Mammary epithelial cell (primary cell): ENCODE measurements at places on chromosomes 5 and 9. TPM values are rescaled to one million over a fixed set of nuclear protein-coding genes. Genes with fewer than 3 reads are reported as not detected.

DNA sequence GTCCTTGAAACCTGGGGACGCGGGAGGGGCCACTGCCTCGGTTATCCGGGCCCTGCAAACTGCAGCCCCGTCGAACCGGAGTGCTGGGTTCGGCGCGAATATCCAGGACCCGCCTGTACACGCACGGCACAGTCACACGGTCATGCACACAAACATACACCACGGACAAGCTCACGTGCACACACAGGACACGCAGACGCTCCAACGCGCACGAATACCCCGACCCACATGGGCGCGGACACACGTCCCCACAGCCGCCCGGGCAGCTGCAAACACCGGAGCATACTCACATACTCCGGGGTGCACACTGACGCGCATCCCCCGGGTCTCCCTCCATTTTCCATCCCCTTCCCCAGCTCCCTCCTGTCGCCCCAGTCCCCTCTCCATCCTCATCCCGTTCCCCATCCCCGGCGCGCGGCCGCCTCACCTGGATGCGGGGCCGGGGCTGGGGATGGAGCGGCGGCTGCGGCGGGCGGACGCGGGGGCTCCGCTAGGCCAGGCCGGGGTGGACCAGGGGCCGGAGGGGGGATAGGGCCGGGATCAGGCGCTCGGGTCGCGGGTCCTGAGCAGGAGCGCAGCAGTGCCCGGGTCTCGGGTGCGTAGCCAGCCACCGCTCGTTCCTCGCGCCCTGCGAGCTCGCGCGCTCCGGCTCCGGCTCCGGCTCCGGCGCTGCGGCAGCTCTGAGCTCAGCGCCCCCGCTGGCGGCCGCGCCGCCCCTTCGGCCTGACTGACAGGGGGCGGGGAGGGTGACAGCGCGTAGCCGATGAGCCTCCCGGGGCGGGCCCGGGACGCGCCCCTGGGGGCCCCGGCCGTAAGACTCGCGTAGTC, at the start of the genes EIF4E1B and SNCB:
Gene EIF4E1B, plus strand, starts transcription at position 823 of the 828 bp plus-strand sequence. CDS start 12,113 bp downstream, outside the sequence.
Gene SNCB, minus strand, starts transcription at position 682 of the 828 bp plus-strand sequence. CDS start 880 bp downstream, outside the sequence.
- peak; percentile 51 for DNase-seq

- peak; percentile 32 for DNase-seq
Measured at GRCh38 chr9:121598965-121599871, 52.2 kb upstream of the DAB2IP start.

GRCh38 chr5:173645437-173645807, 29.0 kb upstream of the BOD1 start:
- DNase-seq, result no peak

- DNase-seq, result no peak
Measured at GRCh38 chr5:67306965-67307607, 110.5 kb upstream of the CD180 start.

- DNase-seq, result no peak
Measured at GRCh38 chr9:89868100-89868499, 263.3 kb downstream of the GADD45G start.

The DRD1 gene
- not detected for polyA plus RNA-seq

DNA sequence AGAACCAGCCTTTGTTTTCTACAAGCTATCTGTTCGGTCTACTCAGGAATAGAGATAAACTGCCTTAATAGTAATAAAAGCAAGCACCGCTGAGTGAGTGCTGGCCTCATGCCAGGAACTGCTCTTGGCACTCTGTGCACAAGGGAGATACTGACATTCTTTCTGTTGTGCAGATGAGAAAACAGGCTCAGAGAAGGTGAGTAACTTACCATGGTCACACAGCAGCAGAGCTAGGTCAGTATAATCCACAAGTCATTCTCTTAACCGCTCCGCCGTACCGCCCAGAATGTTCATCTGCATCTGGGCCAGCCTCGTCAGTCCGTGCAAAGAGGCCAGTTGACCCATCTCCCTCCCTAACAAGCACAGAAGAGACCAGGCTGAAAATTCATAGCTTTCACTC, 27.4 kb downstream of the QRFP start:
- no peak for DNase-seq

The SLC1A1 gene
- polyA plus RNA-seq, result 0.58 TPM

DNA sequence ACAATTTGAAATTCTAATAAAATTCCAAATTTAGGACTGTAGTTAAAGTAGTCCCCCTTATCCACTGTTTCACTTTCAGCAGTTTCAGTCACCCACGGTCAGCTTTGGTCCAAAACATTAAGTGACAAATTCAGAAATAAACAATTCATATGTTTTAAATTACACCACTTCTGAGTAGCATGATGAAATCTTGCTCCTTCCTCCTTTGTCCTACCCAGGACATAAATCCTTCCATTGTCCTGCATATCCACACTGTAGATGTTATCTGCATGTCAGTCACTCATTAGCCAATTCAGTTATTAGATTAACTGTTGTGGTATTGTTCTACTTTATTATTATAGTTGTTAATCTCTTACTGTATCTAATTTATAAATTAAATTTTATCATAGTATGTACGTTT, 376.5 kb downstream of the SH3GL2 start:
- no peak for DNase-seq

- DNase-seq, result no peak
Measured at GRCh38 chr5:88952344-88952743, 69.4 kb upstream of the MEF2C start.

- no peak for DNase-seq
Measured at GRCh38 chr9:22204240-22204639, 195.1 kb upstream of the CDKN2B start.

The PCDHGA8 gene
- 0.77 TPM for polyA plus RNA-seq

The IFNA14 gene
- not detected for polyA plus RNA-seq

DNA sequence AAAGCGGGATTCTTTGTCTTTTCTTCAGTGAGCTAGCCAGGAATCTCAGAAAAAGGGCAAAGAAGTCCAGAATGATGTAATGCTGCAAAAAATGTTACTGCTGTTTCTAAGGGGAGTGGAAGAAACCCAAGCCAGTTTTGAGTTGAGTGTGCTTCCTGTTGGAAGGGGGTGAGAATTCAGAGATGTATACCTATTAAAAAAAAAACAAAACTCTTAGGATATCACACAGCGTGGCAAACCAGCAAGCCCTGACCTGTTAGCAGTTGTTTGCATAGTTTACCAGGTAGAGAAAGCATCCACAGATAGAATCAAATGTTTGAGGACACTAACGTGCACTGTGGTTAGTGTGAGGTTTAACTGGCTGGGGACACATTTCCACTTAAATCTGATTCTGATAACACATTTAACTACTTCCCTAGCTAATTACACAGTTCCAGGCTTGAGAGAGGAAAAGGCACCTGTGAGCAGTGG, 11.4 kb downstream of the BASP1 start:
- peak; percentile 86 for DNase-seq

DNA sequence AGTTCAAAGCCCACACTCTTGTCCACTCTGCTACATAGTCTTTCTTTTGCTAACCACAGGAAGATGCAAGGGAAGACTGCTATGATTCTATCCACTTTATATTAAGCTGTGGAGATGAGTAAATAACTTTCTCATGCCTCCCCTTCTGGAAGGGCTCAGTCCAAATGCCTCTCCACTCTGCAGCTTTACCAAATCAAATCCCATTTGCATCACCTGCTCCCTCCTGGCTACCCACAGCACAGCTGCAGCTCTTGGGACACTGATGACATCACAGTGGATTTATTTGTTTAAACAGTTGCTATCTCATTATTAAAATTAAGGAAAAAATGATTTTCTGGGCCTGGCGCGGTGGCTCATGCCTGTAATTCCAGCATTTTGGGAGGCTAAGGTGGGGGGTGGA, 1544.9 kb upstream of the WWC1 start:
- DNase-seq, result no peak

- peak; percentile 41 for DNase-seq
Measured at GRCh38 chr5:31664566-31664965, 25.6 kb downstream of the PDZD2 start.

GRCh38 chr5:109920736-109921135, 231.0 kb downstream of the MAN2A1 start:
- DNase-seq, result no peak

- no peak for DNase-seq
Measured at GRCh38 chr5:100469767-100470166, 65.4 kb upstream of the FAM174A start.

The GRHPR gene
- polyA plus RNA-seq, result 175 TPM

DNA sequence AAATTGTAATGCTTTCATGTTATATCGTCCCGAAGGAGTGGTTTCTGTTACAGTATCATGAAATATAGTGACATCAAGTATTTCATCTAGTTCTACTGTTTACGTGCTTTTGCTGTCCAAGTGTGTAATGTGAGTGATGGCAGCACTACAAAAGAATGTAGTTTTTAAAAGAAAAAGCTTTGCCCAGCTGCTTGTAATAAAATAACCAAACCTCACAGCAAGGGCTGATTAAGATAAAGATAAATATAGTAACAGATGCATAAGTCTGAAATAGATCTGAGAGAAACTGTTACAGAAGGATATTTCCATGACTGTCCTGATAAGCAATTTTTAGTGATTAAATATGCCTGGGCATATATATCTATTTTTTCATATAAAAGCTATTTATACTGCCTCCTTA, 106.4 kb downstream of the AUH start:
- DNase-seq, result no peak

DNA sequence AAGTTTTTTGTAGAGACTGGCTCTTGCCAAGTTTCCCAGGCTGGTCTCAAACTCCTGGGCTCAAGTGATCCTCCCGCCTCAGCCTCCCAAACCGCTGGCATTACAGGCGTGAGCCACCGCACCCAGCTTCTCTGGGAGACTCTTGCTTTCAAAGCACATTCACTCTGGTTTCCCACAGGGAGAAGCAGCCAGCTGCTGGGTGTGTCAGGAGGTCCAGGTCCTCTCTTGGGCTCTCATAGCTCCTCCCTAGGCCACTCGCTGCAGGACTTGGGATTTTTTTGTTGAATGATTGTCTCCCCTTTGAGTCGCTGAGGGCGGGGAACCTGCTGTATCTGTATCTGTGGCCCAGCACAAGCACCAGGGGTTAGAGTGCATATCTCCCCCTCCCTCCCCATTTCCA, 68.4 kb upstream of the RAPGEF1 start:
- DNase-seq, result no peak

- DNase-seq, result no peak
Measured at GRCh38 chr5:78204241-78204640, 90.3 kb downstream of the AP3B1 start.
